ENCODE measurements at places on chromosomes 1 and 21. TPM values are rescaled to one million over a fixed set of nuclear protein-coding genes. Genes with fewer than 3 reads are reported as not detected.

GRCh38 chr1:165875171-165875570, 47.8 kb downstream of the UCK2 start:
- no peak for DNase-seq

KCNJ10 gene
- 0.26 TPM for total RNA-seq

SYTL1 gene
- not detected for total RNA-seq

LRRC53 gene
- not detected for total RNA-seq

- DNase-seq = no peak
Observed at GRCh38 chr21:38841472-38841871, 35.7 kb downstream of the ETS2 start.

- no peak for DNase-seq
Observed at GRCh38 chr21:24939291-24939690, 668.0 kb downstream of the MRPL39 start.
